ENCODE measurements at places on chromosomes 4 and X.

- no peak for DNase-seq
Measured at GRCh38 chrX:100976211-100976610, 6.7 kb downstream of the ARL13A start.

DNA sequence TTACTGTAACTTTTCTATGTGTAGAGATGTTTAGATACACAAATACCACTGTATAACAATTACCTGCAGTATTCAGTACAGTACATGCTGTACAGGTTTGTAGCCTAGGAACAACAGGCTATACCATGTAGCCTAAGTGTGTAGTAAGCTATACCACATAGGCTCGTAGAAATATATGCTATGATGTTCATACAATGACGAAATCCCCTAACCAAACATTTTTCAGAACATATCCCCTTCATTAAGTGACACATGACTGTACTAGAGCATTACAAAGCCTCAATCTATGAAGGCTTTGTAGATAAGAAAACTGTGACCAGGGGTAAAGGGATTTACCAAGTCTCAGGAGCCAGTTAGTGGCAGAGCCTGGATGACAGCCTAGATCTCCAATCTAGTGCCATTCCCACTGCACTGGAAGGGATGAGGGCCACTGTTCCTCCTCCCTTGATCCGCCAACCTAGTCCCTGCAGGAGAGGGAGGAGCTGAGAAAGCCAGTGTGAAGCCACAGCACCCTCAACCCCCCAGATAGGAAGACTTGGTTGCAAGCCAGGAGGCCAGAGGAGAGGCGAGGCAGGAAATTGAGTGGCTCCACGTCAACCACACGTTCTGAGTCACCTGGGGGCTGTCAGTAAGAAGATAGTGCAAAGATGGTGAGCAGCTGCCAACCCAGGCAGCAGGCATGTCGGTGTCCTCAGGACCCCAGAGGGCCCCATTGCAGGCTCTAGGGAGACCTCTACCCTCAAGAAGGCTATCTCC is 227.7 kb downstream of the BCOR start:
- DNase-seq = peak; percentile 69

DNA sequence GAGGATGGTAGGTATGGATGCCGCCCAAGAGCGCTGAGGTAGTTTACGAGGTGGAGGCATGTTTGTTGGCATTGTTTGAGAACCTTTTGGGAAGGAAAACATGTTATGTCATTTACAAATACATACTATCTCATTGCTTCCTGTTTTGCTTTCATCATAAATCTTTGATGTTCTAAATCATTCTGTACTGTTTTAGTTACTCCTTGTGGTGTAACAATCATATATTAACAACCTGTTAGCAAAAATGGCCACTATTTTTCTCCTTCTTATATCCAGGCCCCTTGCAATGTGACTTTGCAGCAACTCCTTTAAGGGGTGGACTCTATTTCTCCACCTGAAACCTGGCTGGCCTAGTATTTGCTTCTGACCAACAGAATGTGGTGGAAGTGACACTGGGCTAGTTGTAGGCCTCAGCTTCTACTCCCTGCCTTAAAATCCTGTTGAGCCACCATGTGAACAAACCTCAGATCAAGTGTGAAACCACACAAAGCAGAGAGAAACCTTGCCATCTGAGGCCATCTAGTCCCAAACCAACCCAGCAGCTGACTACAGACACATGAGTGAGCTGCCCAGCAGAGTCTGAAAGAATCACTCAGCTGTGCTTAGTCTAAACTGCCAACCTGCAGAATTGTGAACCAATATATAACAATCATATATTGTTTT is 15.8 kb upstream of the CXorf38 start:
- DNase-seq = no peak

DNA sequence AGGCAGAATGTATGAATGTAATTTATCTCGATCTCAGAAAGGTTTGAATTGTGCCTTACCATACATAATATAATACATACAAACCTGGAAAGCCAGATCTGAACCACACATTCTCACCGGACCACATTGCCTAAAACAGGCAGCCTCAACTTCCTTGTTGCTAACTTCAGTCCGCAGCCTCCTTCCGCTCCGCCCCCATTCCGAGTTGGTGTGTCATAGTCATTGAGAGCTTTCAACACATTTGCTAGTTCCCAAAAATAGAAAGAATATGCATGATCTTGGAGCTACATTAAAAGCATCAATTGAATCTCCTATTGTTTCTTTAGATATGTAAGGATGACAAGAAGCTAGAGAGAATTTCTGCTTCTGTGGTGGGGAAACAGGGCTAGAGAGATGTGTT is 127.2 kb downstream of the ARHGEF9 start:
- no peak for DNase-seq

DNA sequence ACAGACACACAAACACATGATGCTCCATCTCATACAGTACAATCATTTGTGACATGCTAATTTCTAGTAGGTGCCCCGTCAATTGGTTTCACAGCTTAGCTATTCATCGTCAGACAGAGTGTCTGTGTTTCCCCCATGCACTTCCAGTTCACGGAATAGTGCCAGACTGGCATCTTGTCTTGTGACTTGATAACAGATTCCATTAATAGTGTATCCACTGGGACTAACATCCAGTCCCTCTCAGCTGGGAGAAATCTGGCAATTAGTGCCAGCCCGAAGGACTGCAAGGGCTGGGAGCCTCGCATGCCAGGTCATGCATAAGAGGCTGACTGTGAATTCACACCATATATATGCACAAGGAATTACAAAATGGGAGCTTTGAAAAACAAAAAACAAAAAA is 20.2 kb upstream of the GATB start:
- no peak for DNase-seq

All from activated CD4-positive, alpha-beta T cell treated with anti-CD3 and anti-CD28 coated beads, Interleukin-2, amount 50 U/mL, for 48 hours (primary cell).